DMS 273 treated with DMSO at 0.1 percent for 48 hours (cell line): ENCODE measurements at places on chromosomes 5 and 9.

DNA sequence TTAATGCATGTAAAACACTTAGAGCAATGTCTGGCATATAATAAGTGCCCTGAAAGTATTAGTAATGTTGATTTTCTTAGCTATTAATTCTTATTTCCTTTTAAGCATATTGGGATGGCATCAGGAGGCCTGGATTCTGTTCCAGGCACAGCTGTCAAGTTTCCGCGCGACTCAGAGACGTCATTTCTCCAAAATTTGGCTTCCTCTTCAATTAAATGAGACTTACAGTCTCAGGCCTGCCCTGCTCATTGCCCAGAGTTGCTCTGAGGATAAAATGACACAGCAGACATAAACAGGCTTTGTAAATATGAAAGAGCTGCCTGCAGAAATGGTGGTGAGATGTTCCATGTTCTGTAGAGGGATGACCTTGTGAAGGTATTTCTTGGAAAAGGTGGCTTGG, 159.8 kb upstream of the GLRA1 start:
- DNase-seq: no peak

DNA sequence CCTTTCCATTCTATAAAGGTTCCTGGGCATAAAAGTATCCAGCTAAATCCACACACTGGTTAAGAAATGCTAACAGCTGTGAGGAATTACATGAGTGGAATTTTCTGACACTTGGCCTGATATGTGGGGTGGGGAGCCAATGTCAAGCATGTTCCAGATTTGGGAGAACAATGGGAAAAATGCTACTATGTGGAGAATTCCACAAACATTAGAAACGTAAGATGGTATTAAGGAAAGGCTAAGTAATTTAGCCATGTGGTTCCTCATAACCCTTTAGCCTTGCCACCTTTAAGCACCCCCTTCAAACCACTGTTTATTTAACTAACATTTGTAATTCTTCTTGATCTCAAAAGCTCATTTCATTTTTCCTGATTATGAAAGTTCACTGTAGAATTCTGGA, 149.2 kb downstream of the GNA14 start:
- DNase-seq: no peak

- DNase-seq: no peak
These were observed 4.8 kb downstream of the ANKRD34B start for GRCh38 chr5:80565330-80565729.

DNA sequence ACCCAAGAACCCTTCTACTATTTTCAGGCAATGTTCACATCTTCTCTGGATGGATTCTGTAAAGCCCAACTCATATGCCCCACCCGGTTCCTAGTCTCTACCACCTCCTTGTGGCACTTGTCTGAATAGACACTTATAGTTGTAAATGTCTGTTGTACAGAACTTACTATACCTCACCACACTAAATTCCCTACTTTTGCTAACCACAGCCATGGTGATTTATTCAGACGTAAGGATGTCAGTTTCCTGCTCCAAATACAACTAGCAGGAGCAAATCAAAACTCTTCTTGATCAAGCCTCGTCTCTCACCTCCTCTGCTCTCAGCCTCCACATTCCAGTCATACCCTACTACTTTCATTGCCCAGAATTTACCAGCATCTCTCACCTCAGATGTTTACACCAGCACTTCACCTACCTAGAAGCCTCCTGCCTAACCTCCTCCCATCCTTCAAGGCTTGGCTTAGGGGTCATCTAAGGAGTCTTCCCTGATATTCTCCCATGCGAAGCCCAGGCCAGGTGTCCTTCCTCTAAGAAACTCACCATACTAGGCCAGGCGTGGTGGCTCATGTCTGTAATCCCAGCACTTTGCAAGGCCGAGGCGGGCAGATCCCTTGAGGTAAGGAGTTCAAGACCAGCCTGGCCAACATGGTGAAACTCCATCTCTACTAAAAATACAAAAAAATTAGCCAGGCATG, 75.5 kb downstream of the MAPKAP1 start:
- DNase-seq: no peak

DNA sequence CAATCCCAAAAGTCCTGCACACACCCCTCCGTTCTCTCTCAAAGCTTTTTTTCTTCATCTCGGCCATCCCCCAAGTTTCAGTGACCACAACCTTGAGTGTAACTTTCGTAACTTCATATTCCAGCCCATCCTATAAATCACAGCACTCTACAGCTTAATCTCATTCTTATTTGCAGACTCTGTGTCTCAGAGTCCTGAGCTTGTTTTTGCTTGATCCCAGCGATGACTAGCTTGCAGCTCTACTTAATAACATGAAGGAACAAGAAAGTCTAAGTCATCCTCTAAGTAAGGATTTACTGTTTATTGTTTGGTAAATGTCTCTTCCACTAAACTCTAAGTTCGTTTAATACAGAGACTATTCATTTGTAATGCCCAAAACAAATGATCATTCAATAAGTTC, 2.6 kb upstream of the SPDL1 start:
- DNase-seq: no peak

- no peak for DNase-seq
These were observed 719.6 kb upstream of the WWC1 start for GRCh38 chr5:167571824-167572223.

- no peak for DNase-seq
These were observed 25.2 kb downstream of the FGF1 start for GRCh38 chr5:142660731-142661130.

- no peak for DNase-seq
These were observed 878 bp upstream of the HMCN2 start for GRCh38 chr9:130264414-130265350.

DNA sequence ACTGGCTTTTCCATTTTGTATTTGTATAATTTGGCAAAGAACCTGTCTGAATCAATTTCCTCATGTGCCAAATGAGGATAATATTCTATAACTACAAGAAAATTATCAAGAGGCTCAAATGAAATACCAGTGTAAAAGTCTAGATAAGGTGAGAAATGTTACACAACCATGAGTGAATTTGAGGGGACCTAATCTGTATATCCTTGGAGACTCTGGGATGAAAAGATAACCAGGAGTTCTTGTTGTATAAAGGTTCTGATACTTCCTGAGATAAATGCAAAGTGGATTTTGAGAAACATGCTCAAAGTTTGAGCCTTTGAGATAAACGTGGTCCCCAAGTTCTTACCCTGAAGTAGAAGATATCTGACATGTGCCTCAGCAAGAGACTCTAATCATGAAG, 120.3 kb upstream of the SLC12A2 start:
- DNase-seq: no peak

DNA sequence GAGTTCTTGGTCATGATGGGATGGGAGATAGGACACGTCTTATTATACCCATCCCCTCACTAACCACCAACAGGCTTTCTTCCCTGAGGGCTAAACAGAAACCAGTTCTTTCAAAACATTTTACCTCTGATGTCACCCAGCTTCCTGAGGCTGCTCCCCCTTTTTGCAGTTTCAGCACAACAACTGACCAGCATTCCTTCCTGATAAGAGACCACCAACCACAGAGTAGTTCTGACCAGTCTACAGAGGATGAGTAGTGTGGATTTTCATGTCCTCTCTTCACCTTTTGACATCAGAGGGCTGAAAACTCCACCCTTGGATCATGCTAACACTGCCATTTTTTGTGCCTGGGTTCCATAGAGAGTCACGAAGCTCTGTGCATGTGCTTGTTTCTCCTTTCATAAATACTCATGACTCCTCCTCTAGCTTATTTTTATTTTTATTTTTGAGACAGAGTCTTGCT, 82.6 kb downstream of the OSTF1 start:
- DNase-seq: no peak

- peak; percentile 17 for DNase-seq
These were observed 92.4 kb downstream of the NFIB start for GRCh38 chr9:14221558-14221957.

- no peak for DNase-seq
These were observed 140.3 kb downstream of the OLFM1 start for GRCh38 chr9:135227641-135228251.

- no peak for DNase-seq
These were observed 247.1 kb upstream of the PANK3 start for GRCh38 chr5:168826246-168826725.

GRCh38 chr9:121718501-121718900, 67.1 kb downstream of the DAB2IP start:
- DNase-seq: no peak

GRCh38 chr5:138824516-138824915, 50.6 kb downstream of the LRRTM2 start:
- no peak for DNase-seq

DNA sequence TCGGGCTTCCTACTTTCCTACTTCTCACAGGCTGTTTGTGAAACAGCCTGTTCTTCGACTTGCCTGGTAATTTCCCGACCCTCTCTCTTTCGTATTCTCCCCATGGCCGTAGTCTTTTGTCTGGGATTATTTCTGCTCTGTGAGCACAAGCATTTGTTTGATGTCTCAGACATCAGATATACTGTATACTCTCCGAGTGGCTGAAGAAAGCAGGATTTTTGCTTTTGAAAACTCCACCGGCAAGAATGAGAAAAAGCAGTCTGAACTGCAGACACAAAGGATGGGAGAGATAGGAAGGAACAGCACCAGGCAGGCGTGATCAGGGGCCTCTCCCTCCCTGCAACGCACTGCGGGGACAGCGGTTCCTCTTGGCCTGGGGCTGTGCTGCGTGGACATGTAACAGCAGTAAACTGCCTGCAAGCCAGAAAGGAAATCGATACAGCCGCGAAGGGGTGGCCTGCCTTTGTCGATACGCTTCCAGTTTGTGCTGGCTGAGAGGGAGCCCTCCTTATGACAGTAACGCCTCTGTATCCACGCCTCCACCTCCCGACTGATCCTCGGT, 313.9 kb upstream of the TLE4 start:
- no peak for DNase-seq

GRCh38 chr5:59097116-59097515, 514.2 kb downstream of the RAB3C start:
- no peak for DNase-seq

DNA sequence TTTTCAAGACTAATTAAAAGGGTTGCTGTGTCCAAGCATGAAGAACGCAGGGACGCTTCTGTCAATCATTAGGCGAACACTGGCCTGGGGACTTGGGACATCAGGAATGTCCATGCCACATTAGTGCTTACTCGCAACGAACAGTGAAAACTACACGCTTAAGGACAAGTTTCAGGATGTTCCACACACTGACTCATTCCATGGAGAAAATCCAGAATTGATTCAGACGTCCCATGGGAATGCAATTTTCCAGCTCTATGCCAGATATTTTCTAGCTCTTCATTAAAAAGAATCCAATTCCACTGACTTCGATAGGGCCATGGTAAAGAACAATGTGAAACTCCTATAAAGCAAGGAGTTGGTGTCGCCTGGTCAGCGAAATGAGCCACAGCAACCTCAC, 98.2 kb downstream of the CAMSAP1 start:
- DNase-seq: no peak

- DNase-seq: no peak
These were observed 108.3 kb downstream of the CETN3 start for GRCh38 chr5:90301248-90301647.

- DNase-seq: no peak
These were observed 491.7 kb downstream of the CCDC171 start for GRCh38 chr9:16044579-16044881.

DNA sequence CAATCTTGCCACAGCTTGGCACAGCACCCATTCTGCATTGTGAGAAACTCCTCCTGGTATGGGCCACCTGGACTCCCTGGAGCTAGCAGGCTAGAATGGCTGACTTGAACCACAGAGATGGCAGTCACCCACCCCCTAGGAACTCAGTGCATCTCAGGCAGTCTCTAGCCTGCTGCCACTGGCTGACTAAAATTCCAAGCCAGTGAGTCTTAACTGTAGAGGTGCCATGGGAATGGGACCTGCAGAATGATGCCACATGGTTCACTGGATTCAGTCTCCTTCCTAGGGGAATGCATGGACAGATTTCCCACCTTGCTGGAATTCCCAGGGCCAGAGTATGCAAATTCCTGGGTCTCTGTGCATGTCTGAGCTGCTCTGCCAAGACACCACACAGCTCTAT, 382.9 kb downstream of the MAN2A1 start:
- DNase-seq: no peak

DNA sequence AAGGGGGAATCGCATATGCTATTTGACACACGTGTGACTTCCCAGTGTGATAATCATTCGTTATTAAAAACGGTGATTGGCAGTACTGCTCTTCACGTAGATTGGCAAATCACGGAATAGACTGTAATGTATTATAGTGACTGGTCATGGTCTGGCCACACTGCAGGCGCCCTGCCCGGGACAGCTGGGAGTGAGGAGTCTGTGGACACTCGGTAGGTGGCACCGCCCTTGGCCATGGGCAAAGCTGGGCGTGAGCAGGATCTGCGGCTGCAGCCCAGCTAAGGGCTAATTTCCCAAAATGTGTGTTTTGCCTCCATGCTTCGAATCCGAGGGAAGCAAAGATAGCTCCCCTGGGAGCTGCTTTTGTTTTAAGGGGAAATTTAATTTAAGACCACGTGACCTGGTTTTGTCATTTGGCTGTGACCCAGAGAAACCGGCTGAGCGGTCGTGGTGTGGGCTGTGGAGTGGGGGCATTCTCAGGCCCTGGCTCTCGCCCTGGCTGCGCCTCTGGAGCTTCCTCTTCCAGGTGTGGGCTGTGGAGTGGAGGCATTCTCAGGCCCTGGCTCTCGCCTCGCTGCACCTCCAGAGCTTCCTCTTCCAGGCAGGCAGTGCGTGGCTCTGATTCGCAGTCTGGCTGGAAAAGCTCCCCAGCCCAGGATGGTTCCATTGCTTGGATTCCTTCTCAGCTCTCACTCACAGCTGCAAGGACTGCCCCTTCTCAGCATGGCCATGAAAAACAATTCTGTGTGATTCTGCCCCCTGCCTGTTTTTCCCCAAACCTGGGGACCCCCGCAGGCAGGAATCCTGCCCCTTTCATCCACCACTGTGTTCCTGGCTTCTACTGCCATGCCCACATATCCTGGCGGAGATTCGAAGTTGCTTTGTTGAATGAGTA, 131.1 kb downstream of the OLFM1 start:
- DNase-seq: no peak

DNA sequence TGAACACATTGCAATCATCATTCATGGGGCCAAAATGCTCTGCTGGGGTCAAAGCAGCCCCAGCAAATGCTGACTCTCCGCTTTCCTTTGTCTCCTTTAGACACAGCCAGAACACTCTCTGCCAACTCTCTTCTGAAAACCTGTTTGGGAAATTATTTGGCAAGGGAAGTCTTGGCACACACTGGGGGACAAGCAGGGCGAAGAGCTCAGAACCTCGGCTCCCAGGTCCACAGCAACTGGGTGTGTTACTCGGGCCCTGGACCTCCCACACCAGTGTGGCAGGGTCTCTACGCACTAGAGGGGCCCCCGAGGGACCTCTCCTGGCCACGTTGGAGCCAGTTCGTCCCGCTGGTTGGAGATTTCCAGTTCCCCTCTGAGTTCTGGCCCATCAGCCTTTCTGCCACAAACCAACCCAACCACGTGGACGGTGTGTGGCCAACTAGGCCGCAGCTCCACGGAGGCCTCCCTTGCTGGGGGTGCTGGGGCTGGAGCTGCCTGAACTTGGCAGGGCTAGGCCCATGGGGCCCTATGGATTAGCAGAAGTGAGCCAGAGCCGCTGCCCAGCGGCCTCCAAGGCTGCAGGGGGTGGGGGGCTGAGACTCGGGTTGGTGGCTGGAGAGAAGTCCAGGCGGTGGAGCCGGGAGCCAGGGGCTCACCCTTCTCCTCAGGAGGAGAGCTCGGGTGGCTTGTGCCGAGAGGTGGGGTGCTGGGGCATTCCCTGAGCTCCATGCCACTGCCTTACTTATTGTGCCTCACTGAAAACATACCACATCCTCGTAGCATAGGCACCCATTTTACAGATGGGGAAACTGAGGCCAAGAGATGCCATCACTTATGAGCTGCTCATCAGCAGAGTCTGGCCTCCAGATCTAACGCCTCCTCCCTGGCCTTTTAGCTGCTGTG, 46.8 kb upstream of the RNU6ATAC start:
- no peak for DNase-seq
